ENCODE measurements at places on chromosomes 1 and 21.
A peak's percentile ranks its signal among the peaks of the same experiment; 100 is the strongest.

DNA sequence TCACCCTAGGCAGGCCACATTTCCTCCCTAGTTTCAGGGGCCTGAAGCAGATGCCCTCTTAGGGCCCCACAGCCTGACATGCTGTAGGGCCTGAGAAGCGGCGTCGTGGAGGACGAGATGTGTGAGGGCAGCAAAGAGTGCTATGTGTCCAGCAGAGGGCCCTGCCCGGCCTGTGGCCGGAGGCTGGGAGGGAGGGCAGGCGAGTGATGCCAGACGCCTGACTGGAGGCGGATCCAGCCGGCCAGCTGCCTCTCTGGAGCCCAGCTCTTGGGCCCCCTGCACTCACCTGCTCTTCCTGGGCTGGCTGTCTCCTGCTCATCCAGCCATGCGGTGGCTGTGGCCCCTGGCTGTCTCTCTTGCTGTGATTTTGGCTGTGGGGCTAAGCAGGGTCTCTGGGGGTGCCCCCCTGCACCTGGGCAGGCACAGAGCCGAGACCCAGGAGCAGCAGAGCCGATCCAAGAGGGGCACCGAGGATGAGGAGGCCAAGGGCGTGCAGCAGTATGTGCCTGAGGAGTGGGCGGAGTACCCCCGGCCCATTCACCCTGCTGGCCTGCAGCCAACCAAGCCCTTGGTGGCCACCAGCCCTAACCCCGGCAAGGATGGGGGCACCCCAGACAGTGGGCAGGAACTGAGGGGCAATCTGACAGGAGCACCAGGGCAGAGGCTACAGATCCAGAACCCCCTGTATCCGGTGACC, at the start of gene GPR37L1:
GPR37L1 (plus strand) TSS at position 279 of the 697 bp plus-strand sequence; CDS start at position 326, 47 bp downstream.
- DNase-seq = peak; percentile 93

- DNase-seq = no peak
These were observed 45.2 kb downstream of the PRKCZ start for GRCh38 chr1:2095394-2095793.

GRCh38 chr1:32743380-32744070, 41.0 kb upstream of the SYNC start:
- DNase-seq = no peak

DNA sequence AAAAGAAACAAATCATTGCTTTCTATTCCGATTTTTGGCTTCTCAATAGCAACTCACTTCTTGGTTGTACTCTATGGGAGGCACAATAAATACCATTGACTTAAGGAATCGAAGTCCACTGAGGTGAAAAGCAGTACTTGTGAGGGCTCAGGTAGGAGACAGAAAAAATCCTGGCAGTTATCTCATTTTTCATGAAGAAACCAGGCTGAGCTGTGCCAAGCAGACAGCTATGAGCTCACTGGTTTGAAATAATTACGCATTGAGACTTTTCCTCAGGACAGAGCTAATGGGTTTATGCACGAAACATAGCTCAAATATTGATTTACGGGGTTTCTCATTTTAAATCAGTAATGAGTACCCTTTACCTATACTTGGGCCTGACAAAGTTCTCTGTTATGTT, 18.5 kb downstream of the COLGALT2 start:
- DNase-seq = no peak

- DNase-seq = no peak
These were observed 59.9 kb downstream of the ZBTB18 start for GRCh38 chr1:244111027-244111426.

All from endodermal cell (in vitro differentiated cells).